Right atrium auricular region (tissue), 2 donors: ENCODE measurements at places on chromosomes 6 and 20. TPM values are rescaled to one million over a fixed set of nuclear protein-coding genes. Genes with fewer than 3 reads are reported as not detected.

HLA-DQA2 gene
- total RNA-seq: 0.75 TPM

TCF19 gene
- total RNA-seq: 1.5 TPM

GRCh38 chr6:143003676-143004075 is 57.0 kb upstream of the AIG1 start:
- no peak for DNase-seq

CRISP2 gene
- not detected for total RNA-seq

- DNase-seq: no peak
Measured at GRCh38 chr6:134438837-134439236, 120.9 kb upstream of the SGK1 start.

DNA sequence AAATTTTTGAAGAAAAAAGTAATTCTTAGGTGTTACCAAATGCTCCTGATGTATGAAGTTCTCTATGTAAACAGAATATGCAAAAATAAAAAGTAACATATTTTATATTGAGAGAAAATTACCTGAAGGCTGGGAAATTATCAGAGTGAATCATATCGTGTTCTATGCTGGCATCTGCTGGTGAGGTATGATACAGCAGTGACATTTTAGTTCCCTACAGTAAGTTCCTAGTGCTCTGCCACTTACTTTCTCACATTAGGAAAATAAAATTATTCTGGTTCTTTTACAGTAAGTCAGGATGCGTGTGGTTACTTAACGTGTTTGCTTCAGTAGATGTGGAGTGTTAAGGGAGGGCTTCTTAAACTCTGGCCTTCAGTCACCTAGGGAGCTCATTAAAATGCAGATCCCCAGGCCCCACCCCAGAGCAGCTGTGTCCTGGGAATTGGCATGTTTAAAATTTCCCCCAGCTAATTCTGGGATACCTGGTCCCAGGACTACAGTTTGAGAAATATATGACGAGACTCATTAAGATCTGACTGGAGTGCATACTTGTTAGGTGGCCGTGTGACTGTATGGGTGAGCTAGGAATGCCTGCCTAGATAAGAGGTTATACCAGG is 3.2 kb downstream of the ACTR5 start:
- no peak for DNase-seq

DNA sequence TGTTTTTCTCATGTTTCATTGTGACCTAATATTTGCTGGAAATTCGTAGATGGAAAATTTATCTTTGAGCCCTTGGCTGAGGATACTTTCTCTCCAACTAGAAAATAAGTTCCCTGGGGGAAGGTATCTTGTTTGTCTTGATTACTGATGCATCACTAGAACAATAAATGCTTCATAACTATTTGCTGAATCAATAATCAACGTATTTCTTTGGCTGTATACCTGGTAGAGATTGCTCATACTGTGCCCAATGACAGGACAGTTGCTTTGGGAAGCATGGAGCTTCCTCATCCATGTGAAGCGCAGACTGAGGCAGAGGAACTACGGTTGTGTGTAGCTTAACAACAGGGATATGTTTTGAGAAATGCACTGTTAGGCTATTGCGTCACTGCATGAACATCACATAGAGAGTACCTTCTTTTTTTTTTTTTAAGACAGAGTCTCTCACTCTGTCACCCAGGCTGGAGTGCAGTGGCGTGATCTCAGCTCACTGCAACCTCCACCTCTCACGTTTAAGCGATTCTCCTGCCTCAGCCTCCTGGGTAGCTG is 34.2 kb upstream of the RPN2 start:
- DNase-seq: no peak
